Esophagus mucosa (tissue), 1 donor: ENCODE measurements at places on chromosomes 6 and 20. TPM values are rescaled to one million over a fixed set of nuclear protein-coding genes. Genes with fewer than 3 reads are reported as not detected.

DLK2 gene
- 8.9 TPM for total RNA-seq

GPR63 gene
- total RNA-seq = 0.32 TPM

TCEA2 gene
- 6.8 TPM for total RNA-seq

MAP3K4 gene
- 43.4 TPM for total RNA-seq

SLC18B1 gene
- total RNA-seq = 12.8 TPM

TXLNB gene
- total RNA-seq = 0.24 TPM

DNA sequence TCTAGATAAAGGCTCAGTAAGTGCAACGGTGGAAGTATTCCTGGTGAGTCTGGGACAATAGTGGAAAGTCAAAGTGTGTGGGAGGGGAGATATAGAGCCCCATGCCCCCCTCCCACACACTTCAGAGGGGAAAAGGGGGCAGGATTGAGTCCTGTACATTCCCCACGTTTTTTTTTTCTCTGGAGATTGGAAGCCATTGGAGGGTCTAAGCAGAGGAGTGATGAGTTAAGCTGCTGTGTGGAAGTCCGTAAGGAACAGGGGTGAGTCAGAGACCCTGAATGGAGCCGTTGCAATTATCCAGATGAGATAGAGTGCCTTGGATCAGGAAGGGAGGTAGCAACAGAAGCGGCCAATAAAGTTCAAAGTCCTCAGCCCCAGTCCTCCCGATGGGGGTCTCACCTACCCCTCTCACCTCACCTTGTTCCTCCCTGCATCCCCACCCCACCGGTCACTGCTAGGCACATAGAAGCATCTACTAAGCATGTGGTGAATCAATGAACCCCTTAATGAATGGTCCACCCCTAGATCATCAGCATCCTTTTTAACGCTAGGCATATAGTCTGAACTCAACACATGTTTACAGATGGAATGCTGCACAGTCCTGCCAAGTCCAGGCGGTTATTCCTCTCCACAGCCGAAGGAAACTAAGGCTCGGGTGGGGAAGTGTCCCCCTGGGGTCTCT is 662 bp upstream of the SLC9A8 start:
- ATAC-seq = peak; percentile 3

DNA sequence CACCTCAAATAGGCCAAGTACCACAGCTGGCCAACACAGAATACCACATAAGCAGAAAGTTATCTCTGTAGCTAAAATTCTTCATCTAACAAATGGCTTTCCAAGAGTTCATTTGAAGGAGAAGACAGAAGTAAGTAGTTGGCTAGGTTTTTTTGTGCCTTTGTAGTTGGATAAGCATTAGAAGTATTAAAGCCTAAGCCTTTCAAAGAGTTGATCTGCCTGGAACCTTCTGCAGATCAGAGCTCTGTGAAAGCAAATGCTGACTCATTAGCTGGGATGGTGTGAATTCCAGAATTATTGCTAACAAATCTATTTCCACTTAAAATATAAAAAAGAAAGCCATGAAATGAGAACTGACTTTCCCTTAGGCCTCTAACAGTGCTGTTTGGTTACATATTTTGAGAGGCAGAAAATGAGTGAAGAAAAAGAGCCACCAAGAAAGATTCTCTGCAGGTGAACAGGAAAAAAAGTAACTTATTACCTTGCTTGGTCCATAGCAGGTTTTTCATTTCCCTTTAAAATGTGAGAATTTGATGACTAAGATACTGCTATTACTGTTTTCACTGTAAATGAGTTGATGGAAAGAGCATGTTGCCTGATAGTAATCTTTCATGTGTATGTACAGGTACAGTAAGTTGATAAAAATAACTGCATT is 763.2 kb upstream of the FLRT3 start:
- ATAC-seq = no peak

DNA sequence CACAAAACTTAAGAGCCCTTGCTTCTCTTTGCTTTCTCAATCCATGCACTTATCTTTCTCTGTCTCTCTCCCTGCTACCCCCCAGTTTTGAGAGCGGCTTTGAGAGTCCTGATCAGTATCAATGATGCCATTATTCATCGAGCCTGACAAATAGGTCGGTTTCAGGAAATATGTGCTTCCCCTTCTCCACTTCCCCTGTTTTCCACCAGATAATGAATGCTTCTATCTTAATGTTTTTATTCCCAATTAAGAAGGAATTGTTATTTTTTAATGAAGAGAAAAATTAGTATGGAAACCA is 117.7 kb downstream of the KIF13A start:
- no peak for ATAC-seq

GRCh38 chr6:111581957-111582356 is 23.7 kb downstream of the TRAF3IP2 start:
- ATAC-seq = no peak

DNA sequence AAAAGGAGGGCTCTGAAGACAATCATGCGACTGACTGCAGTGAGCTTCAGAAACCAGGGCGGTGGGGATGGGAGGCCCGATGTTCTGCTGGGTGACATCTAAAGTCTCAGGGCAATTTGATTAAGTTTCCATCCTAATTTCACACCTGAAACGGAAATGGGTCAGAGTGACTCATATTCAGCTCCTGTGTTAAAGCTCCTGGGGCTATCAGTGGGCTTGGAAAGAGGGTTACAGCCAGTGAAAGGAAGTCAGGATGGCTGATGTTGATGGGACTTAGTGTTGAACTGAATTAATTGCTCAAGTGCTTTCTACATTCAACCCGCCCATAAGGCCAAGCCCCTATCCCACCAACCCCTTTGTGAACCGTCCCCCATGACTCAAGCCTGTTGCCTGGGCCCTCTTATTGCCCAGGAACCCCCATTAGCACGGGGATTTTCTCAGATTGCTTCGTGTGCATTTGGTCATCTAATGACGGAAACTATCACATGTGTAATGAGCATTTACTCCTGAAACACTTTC is 47.1 kb upstream of the TBC1D7 start:
- no peak for ATAC-seq

DNA sequence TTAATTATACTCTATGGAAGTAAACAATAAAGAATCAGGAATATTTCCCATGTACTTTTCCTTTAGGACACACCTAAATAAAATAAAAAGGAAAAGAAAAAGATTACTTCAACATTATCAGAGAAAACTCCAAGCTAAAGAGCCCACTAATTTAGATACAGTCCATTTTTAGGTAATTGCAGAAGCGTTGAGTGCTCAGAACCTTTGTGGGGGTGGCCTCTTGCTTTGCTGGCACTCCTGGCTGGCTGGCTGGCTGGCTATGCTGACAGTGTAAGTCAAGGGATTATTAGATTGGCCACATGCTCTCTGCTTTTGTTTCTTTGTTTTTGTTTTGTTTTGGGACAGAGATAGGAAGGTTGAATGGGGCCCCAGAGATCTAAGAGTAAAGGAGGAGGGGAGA is at the start of gene GJE1:
Gene GJE1, plus strand, starts transcription at position 301 of the 400 bp plus-strand sequence. CDS start 234 bp downstream, outside the sequence.
- ATAC-seq = no peak

DNA sequence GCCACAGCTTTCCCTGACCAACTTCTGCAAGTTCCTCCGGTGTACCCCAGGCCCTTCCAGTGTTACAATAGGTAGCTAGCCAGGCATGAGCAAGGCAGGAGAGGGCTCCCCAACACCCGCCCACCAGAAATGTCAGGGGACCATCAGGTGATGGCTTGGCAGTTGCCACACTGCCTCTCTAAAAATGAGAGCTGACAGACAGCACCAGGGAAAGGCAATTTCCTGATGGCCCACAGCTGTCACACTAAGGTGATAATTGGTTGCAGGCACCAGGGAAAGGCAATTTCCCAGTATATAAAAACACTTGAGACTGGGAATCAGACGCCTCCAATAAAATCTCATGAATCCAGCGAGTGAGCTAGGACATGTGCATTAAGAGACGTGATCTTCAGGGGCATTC is 49.9 kb downstream of the PXDC1 start:
- ATAC-seq = no peak

- no peak for ATAC-seq
These were observed 25.2 kb downstream of the MED23 start for GRCh38 chr6:131602781-131603312.

DNA sequence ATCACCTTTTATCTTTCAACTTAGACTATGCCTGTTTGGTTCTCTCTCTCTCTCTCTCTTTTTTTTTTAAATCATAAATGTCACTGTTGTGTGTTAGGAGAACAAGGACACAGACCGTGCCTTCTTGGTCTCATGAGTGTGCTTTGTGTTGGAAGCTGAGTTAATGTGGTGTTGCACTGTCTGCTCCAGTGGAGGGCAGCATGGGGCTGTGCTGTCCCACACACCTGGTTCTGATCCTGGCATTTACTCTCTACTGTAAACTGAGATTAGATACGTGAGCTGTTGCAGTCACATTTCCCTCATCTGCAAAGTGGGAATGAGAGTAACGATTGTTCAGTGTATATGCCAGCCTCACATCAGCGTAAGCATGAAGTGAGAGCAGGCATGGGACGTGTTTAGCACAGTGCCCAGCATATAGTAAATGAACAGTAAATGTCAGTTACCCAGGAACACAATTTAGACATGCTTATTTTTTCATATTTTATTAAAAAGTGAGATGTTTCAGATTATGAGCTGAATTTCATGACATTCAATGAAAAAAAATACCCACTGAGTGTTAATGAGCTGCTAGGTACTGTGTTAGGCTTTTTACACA is 161.1 kb downstream of the FARS2 start:
- peak; percentile 86 for ATAC-seq

- no peak for ATAC-seq
These were observed 569.9 kb downstream of the BCKDHB start for GRCh38 chr6:80676386-80676785.
